ENCODE measurements at places on chromosomes 3 and 15.

- no peak for DNase-seq
These were observed 609.0 kb upstream of the CFAP20DC start for GRCh38 chr3:59658866-59659265.

- DNase-seq = no peak
These were observed 13.0 kb upstream of the PARP6 start for GRCh38 chr15:72285402-72285801.

DNA sequence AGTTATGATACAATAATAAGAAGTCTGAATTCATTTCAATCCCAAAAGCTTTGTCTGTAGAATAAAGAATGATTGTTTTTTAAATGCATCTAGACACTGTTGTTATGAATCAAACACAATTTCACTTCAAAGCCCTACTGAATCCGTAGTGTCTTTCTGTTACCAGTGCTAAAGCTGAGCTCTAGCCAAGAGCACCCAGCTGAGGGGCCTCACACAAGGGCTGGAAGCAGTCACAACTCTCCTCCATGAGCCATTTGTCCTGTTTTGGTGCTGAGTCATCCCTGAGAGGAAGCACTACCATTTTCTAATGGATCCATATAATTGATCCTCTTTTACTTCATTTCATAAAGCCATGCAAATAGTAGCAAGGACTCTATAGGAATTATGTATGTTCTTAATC is 158.2 kb upstream of the ANKRD28 start:
- DNase-seq = no peak

DNA sequence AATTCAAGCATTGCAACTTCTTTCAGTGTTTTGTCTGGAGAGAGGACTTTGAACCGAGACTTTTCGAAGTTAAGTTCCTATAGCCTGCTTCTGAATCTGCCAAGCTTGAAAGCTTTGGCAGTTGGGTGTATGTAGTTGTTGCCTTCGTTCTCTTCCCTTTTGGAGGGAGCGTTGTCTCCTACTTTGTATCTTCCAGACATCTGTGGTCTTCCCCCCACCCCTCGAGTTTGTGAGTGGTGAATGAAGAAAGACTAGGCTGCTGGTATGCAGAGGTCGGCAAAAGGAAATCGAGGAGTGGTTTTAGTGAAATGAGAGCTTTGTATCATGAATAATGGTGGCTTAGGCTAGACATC is 1.3 kb downstream of the CTNNB1 start:
- DNase-seq = no peak

GRCh38 chr3:34150992-34151391 is 352.6 kb downstream of the PDCD6IP start:
- no peak for DNase-seq

GRCh38 chr3:179513862-179514261 is 48.9 kb upstream of the ACTL6A start:
- DNase-seq = no peak

DNA sequence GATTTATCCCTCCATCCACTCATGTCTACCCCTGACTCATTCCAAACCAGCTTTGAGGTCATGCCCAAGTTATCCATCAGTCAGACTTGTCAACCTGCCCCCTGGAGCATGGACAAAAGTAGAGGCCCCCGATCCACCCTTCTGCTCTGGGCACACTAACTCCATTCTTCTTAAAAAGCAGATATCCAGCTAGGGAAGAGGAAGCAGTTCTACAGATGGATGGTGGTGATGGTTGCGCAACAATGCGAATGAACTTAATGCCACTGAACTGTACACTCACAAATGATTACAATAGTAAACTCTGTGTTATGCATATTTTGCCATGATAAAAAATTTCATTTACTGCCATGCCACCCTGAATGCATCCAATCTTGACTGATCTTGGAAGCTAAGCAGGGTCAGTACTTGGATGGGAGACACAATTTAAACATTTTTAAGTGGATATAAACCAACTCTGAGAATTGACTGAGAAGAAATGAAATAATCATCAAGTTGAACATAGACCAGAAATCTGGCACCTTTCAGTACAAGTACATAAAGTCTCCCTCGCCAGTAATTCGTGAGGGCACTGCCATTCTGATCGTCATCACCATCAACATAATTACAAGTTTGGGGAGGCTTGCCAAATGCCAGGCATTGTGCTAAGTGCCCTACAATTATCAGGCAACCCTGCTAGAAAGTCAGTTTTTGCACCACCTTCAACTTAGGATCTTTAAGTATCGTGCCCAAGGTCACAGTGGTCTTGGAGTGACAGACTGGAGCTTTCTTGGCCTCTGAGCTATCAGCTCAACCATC is 124.8 kb downstream of the ATP10A start:
- DNase-seq = no peak

- no peak for DNase-seq
These were observed 60.8 kb downstream of the RUBCN start for GRCh38 chr3:197675951-197676350.

GRCh38 chr15:32691689-32692038 is 26.1 kb upstream of the GREM1 start:
- DNase-seq = no peak

DNA sequence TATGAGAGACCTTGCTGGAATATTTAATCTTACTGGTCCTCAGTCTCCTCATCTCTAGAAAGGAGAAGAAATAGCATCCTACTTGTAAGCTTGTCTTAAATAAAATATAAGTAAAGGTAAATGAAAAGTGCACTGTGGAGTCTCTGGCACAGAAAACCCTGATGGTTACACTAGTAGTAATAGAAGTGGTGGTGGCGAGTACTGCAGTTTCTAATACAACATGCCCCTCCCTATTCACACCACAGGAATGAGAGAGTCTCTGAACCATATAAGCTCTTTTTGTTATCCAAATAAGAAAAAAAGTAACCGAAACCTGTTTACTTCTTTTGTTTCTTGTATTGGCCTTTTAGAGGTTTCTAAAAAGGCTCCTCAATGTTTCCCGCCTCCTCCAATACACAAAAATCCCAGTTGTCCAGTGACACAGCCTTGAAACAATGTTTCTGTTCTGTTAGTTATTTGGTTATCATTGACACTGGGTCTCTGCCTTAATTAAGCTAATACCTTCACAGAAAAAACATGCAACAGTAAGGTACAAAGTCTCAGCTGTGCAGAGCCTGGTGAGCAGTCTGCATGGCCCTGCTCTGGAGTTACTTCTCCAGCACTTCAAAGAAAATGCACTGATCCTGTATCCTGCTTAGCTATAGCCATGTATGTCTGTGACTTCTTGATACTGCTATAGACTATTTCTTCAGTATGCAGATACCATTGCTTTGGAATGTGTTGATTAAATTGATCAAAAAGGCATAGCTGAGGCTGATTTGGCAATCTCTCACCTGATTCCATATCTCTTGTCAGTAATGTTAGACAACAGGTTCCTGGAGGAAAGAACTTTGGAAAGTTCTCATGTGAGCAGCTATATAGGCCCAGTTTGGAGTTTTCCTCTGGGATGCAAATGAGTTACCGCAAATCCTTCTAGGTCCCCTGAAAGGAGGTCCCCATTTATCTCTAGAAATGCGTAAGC is 315.6 kb upstream of the IL12A start:
- DNase-seq = no peak

DNA sequence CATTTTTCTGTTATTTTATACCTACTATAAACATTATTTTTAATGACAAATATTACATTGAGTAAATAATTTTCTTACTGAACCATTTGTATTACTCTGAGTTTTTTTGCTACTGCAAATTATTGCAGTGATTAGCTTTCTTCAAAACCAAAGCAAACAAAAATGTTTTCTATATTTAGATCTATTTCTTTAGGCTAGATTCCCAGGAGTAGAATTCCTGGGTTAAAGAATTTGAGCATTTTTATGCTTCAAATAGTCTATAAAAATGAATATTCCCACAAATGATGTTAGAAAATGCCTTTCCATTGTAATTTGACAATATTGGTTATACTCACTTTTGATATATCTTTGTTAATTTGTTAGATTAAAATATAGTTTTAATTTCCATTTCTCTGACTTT is 76.8 kb downstream of the LEKR1 start:
- no peak for DNase-seq

GRCh38 chr3:182713743-182714517 is 79.4 kb upstream of the ATP11B start:
- DNase-seq = no peak

- no peak for DNase-seq
These were observed 313.3 kb downstream of the SATB1 start for GRCh38 chr3:18111796-18112232.

DNA sequence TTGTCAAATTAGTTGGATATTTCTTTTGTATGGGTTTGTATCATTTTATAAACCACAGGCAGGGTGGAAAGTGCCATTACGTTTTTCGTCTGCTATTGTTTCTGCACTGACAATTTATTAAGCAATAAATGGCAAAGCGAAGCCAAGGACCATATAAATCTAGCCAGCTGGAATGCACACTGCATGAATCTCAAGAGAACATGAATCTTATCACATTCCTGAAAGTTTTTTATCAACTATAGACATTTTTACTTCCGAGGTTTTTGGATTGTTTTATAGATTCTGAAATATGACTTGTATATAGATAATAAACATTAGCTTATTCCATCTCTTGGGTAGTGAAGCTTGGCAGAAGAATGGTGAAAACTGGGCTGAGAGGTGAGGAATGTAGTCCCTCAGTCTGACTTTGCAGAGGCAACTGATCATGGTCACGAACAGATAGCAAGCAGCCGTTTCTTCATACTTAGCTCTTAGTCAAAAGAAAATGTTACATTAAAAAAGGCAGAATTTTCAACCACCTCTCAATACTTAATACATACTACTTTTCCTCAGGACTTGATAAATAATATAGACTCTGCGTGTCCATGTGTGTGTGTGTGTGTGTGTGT is 102.7 kb downstream of the OSBPL10 start:
- DNase-seq = no peak

DNA sequence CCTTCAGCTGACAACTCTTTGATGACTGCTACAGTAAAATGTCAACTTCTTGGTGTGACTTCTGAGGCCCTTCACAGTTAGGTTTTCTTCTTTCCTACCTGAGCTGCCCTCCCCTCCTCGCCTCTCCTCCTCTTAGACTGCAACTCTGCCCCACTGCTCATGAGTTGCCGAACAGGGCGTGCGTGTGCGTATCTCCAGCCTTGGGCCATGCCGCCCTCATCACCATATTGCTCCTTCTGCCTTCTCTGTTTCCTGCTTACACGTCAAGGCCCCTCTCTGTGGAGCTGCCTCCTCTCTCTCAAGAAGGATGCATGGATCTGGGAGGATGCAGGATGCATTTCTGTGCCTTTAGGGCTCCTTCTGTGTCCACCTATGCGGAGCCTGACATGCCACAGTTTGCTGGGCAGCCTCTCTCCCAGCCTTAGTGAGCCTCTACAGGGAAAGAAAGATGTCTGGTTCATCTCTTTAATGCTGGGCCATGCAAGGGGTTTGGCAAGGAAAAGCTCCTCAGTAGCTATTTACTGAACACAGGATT is 205.9 kb downstream of the RPLP1 start:
- no peak for DNase-seq

- no peak for DNase-seq
These were observed 53.0 kb downstream of the TMEM45A start for GRCh38 chr3:100545371-100545770.

GRCh38 chr15:31279221-31280045 is 47.2 kb upstream of the KLF13 start:
- DNase-seq = no peak

GRCh38 chr3:134624537-134625287 is 26.1 kb downstream of the KY start:
- DNase-seq = no peak

GRCh38 chr3:135161425-135161824 is 366.4 kb downstream of the EPHB1 start:
- no peak for DNase-seq

- DNase-seq = no peak
These were observed 10.5 kb downstream of the LOXL1 start for GRCh38 chr15:73936588-73937290.

DNA sequence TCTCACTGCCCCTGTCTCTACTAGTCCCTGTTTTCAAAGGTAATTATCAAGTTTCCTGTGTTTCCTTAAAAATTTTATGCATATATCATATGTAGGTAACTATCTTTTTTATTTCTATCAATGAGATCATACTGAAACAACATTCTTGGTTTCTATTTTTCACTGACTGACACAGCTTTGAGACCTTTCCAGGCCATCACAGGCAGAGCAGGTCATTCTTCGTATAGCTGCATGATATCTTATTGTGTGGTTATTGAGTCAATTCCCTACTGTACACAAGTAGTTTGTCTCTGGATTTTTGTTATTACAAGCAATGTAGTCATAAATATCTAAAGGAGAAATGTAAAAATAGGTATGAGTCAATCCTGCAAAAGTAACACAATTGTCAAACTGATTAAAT is 169.6 kb downstream of the CFAP20DC start:
- no peak for DNase-seq

GRCh38 chr3:19213603-19214220 is 65.4 kb downstream of the KCNH8 start:
- DNase-seq = no peak

DNA sequence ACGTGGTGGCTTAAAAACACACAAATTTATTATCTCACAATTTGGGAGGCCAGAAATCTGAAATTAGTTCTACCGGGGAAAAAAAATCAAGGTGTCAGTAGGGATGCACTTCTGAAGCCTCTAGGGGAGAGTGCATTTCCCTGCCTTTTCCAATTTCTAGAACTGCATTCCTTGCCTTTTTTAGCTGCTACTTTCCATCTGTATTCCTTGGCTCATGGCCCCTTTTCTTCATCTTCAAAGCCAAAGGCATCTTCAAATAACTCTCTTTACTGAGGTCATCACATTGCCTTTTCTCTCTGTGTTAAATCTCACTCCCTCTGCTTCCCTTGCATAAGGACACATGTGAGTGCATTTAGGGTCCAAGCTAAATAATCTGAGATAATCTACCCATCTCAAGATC is 69.5 kb upstream of the NEO1 start:
- no peak for DNase-seq

- DNase-seq = no peak
These were observed 23.4 kb upstream of the CLK3 start for GRCh38 chr15:74592222-74592621.

GRCh38 chr15:59991834-59992233 is 12.3 kb upstream of the FOXB1 start:
- DNase-seq = no peak

- no peak for DNase-seq
These were observed 19.7 kb upstream of the CCDC174 start for GRCh38 chr3:14631687-14632441.

- no peak for DNase-seq
These were observed 35.9 kb upstream of the CMSS1 start for GRCh38 chr3:99781761-99782160.
